ENCODE measurements at places on chromosomes 2 and 18. TPM values are rescaled to one million over a fixed set of nuclear protein-coding genes. Genes with fewer than 3 reads are reported as not detected.

- no peaks in the 10 kb centered on the region for H3K27me3 ChIP-seq
- no peaks in the 10 kb centered on the region for H3K4me1 ChIP-seq
- H3K27ac ChIP-seq = no peak overlapping the region
- no peaks in the 10 kb centered on the region for H3K36me3 ChIP-seq
- no peak for DNase-seq
Observed at GRCh38 chr2:129767346-129768035, 212.0 kb upstream of the RAB6C start.

DNA sequence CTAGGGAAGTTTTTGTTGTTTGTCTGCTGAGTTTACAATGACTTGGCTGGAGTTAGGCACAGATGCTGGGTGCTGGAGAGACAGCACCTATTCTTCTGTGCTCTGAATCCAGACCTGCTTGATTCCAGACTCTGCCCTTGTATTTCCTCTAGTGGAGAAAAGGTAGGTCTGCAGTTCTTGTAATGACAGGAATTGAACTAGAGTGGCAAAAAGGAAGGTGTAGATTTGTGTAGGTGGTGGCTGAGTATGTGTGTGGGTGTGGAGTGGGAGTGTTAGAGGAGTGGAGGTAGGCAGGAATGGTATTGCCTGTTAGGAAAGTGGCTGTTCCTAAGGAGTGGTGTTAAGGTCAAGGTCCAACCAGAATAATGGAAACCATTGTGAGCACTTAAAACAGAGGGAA, 71.9 kb upstream of the LYPD6 start:
- no peak overlapping the region for H3K4me3 ChIP-seq
- no peaks in the 10 kb centered on the region for H3K4me1 ChIP-seq
- no peaks in the 10 kb centered on the region for H3K27me3 ChIP-seq

DNA sequence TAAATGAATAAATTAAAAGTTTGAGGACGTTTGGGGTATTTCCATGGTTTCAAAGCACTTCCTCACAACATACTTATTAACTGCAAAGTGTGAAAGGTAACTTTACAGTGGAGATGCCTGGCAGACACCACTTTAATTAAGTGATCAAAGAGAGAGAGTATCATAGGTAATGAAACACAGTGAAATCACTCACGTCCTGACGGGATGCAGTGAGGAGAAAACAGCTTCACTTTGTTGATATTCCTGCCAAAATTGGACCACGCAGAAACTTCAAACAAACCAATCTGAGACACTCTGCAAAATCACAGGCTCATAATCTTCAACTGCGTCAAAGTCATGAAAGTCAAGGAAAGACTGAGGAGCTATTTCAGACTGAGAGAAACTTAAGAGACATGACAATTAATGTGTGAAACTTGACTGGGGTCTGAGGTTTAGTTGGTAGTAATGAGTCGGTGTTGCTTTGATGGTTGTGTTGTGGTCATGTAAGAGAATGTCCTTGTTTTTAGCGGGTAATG, 66.0 kb upstream of the ITGB6 start:
- no peaks in the 10 kb centered on the region for H3K27me3 ChIP-seq
- DNase-seq = no peak
- H3K27ac ChIP-seq = no peak overlapping the region
- H3K4me1 ChIP-seq = no peaks in the 10 kb centered on the region
- no peaks in the 10 kb centered on the region for H3K36me3 ChIP-seq

LPIN1 gene
- 69.3 TPM for total RNA-seq

VIL1 gene
- 189 TPM for total RNA-seq

DNA sequence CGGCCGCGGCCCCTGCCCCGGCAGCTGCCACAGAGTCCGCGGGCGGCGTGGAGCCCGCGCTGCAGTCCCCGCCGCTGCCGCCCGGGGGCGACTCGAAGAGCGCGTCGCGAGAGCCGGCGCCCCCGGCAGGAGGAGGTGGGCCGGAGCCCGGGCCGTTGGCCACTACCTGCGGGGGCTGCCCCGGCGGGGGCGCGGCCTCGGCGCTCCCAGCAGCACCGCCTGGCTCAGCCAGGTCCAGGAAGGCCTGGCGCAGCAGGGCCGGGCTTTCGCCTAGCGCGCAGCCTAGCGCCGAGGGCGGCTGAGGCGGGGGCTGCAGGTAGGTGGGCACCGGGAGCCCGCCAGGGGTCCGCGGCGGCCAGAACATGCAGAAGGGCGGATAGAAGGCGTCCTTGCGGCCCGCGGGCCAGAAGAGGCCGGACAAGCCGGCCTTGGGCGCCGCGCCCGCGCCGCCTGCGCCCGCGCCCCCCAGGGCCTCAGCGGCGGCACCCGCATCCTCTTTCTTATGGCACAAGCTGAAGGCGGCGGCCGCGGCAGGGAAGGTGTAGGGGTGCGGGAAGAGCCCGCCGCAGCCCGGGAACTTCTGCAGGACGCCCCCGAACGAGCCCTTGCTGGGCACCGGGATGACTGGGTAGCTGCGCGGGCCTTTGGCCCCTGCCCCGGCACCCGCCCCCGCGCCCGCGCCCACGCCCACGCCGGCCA, 3.9 kb downstream of the SKOR2 start:
- no peaks in the 10 kb centered on the region for H3K4me1 ChIP-seq
- no peak overlapping the region for H3K27ac ChIP-seq
- no peak for DNase-seq

PFN4 gene
- not detected for total RNA-seq

DNA sequence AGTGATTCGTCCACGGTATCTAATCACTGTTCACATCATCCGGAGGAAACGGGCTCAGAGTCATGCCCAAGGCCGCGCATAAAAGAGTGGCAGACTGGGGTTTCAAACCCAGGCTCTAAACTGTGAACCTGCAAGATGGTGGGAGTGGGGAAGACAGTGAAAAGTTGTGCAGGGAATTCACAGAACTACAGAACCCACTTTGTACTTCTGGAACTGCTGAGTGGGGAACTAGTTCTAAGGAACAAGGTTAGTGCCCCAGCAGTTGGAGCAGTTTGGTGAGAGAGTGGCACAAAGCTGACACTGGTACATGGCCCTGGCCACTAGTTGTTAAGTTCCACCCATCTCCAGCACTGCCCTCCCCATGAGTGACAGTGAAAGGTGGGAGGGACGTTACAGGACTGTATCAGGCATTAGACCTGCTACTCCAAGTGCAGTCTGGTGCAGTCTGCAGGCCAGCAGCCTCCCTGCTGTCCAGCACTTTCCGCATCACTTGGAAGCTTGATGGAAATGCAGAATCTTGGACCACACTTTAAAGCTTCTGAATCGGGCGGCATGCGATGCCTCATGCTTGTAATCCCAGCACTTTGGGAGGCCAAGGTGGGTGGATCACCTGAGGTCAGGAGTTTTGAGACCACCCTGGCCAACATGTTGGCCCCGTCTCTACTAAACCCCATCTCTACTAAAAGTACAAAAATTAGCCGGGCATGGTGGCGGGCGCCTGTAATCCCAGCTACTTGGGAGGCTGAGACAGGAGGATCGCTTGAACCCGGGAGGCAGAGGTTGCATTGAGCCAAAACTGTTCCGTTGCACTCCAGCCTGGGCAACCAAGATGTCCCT, 47.3 kb downstream of the C2orf42 start:
- H3K4me3 ChIP-seq = peak overlapping the region; percentile 42
- DNase-seq = peak; percentile 73
- no peaks in the 10 kb centered on the region for H3K27me3 ChIP-seq
- peak overlapping the region; percentile 100 for H3K27ac ChIP-seq

IGFBP5 gene
- 183 TPM for total RNA-seq

C2orf78 gene
- not detected for total RNA-seq

DNA sequence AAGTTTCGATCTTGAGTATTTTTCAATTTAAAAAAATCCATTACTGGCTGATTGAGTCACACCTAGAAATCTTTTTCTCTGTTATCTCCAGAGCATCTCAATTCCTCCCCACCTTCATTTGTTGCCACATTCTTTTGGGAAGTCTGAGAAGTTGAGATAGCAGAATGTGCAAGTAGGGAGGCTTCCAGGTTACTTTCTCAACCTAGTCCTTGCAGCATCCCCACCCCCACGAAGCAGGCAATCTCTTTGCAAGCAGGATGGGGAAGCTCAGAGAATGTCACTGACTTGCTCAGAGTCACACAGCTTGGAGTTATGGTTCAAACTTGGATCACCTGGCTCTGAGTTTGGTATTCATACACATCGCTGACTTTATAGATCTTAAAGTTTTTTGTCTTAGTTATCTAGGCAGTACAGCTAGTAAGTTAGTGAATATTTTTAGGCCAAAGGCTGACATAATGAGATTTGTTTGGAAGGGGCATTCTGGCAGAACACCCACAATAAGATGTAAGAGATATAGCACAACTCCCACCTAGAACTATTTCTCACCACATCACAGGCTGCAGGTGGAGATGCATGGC, 25.9 kb upstream of the LCLAT1 start:
- no peaks in the 10 kb centered on the region for H3K27me3 ChIP-seq
- no peaks in the 10 kb centered on the region for H3K4me1 ChIP-seq
- no peaks in the 10 kb centered on the region for H3K36me3 ChIP-seq
- no peak for DNase-seq
- no peak overlapping the region for H3K27ac ChIP-seq

FEV gene
- total RNA-seq = 5.1 TPM

GRCh38 chr2:167980439-167980838, 267.0 kb downstream of the STK39 start:
- no peak overlapping the region for H3K27ac ChIP-seq
- H3K4me1 ChIP-seq = no peaks in the 10 kb centered on the region
- no peaks in the 10 kb centered on the region for H3K27me3 ChIP-seq
- DNase-seq = no peak
- H3K4me3 ChIP-seq = no peak overlapping the region
- no peaks in the 10 kb centered on the region for H3K36me3 ChIP-seq

- no peak overlapping the region for H3K4me3 ChIP-seq
- no peak for DNase-seq
- H3K27ac ChIP-seq = no peak overlapping the region
Observed at GRCh38 chr2:155690785-155691184, 641.7 kb downstream of the NR4A2 start.

DNA sequence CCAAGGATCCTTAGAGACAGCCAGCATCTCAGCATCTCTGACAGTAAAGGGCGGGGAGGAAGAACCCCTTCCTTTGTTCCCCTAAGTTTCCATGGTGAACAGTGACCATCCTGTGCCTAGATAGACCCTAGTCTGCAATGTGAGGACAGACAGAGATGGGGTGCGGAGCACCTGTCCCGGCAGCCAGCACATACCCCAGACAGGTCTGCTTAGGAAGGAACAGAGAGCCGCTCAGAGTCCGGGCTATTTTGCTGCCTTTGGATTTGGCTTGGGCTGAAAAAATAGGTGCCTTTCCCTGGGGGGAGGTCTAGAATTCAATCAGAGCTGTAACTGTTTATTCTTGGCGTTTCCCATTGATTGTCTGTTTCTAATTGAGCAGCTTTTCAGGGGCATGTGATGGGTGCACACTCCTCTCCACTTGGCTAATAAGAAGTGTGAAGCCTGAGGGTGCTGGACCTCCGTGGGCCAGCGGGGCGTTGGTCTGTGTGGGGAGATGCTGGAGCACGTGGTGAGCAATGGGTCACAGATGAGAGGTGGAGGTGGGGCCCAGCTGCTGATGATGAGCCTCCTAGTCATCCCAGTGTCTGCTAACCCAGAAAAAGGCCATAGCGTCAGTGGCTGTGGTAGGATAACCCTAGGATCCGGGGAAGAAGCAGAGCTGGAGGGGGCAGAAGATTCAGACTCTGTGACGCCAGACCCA, 236.8 kb downstream of the SEPTIN10 start:
- no peaks in the 10 kb centered on the region for H3K27me3 ChIP-seq
- no peaks in the 10 kb centered on the region for H3K36me3 ChIP-seq
- H3K4me1 ChIP-seq = no peaks in the 10 kb centered on the region
- peak; percentile 33 for DNase-seq
- no peak overlapping the region for H3K4me3 ChIP-seq

- H3K4me3 ChIP-seq = peak overlapping the region; percentile 90
- no peaks in the 10 kb centered on the region for H3K4me1 ChIP-seq
- DNase-seq = peak; percentile 57
- peak overlapping the region; percentile 95 for H3K27ac ChIP-seq
- H3K36me3 ChIP-seq = no peaks in the 10 kb centered on the region
- no peaks in the 10 kb centered on the region for H3K27me3 ChIP-seq
Observed at GRCh38 chr2:65431421-65432226, 775 bp downstream of the SPRED2 start.

GRCh38 chr2:45670646-45671045, 19.2 kb downstream of the PRKCE start:
- H3K4me1 ChIP-seq = peaks cover 13% of the 10 kb centered on the region
- H3K4me3 ChIP-seq = no peak overlapping the region
- no peaks in the 10 kb centered on the region for H3K36me3 ChIP-seq
- H3K27ac ChIP-seq = no peak overlapping the region

ZNF514 gene
- 14.2 TPM for total RNA-seq

DNA sequence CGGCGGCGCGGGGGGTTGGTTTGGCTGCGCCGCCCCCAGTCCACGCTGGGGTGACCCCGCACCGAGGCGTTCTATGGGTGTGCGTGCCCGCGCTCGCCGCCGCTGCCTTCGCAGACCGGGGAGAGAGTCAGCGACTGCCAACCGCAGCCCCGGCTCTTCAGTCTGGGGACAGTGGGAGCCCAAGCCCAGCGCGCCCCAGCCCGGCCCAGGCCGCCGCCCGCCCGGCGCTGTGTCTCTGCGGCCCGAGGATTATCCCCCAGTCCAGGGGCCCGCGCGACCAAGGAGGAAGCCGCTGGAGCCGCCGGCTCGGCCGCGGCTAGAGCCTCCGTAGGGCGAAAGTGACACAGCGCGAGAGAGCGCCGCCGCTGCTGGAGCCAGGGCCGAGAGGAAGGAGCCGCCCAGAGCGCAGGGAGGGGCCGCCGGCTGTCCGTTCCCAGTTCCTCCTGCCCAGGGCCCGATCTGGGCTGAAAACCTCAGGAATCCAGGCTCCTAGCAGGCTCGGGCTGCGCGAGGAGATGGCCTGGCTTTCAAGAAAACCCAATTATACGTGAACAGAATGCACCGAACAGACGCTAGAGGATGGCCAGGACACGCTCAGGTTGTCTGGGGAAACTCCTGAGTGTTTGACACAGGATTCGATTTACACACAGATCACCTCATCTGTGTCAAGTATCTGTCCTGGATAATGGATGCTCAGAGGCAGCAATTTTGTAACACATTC, 2.4 kb downstream of the CTIF start:
- no peaks in the 10 kb centered on the region for H3K27me3 ChIP-seq
- no peaks in the 10 kb centered on the region for H3K4me1 ChIP-seq
- H3K27ac ChIP-seq = peak overlapping the region; percentile 85
- peak; percentile 86 for DNase-seq

DNA sequence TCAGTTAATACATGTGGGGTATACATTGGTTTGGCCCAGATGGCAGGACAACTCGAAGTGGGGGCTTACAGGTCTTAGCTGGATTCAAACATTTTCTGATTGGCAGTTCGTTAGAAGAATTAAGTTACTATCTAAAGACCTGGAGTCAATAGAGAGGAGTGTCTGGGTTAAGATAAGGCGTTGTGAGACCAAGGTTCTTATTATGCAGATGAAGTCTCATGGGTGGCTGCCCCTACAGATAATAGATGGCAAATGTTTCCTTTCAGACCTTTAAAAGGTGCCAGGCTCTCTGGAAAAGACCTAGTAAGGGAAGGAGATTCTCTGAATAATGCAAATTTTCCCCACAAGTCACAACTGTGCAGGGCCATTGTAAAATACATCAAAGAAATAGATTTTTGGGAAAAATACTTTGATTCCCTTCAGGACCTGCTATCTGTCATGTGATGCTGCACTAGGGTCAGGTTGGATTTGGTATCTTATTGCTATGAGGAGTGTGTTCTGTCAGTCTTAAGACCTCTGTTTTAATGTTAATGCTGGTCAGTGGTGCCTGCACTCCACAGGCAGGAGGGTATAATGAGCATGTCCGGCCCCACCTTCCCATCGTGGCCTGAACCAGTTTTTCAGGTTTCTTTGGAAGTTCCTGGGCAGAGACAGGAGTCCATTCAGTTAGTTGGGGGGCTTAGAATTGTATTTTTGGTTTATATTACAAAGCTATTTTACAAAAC, 14.3 kb upstream of the MC5R start:
- peaks cover 3% of the 10 kb centered on the region for H3K4me1 ChIP-seq
- no peak for DNase-seq
- H3K36me3 ChIP-seq = no peaks in the 10 kb centered on the region
- H3K4me3 ChIP-seq = no peak overlapping the region
- H3K27ac ChIP-seq = peak overlapping the region; percentile 40

KCNK3 gene
- 1.6 TPM for total RNA-seq

All from Peyer's patch (tissue), 4 donors.